ENCODE measurements at places on chromosomes 1 and 21.

GRCh38 chr1:150718225-150718891 is 2.3 kb downstream of the HORMAD1 start:
- DNase-seq: no peak

- peak; percentile 42 for DNase-seq
Measured at GRCh38 chr1:235642011-235642942, 7.3 kb downstream of the GNG4 start.

- DNase-seq: no peak
Measured at GRCh38 chr1:116766616-116767469, 12.6 kb downstream of the CD2 start.

GRCh38 chr21:38488640-38489270 is 9.5 kb downstream of the ERG start:
- no peak for DNase-seq

GRCh38 chr1:14689996-14690615 is 91.6 kb downstream of the KAZN start:
- DNase-seq: no peak

- no peak for DNase-seq
Measured at GRCh38 chr1:46288485-46289133, 14.8 kb downstream of the LRRC41 start.

- no peak for DNase-seq
Measured at GRCh38 chr1:2413495-2414296, 1.3 kb upstream of the PEX10 start.

DNA sequence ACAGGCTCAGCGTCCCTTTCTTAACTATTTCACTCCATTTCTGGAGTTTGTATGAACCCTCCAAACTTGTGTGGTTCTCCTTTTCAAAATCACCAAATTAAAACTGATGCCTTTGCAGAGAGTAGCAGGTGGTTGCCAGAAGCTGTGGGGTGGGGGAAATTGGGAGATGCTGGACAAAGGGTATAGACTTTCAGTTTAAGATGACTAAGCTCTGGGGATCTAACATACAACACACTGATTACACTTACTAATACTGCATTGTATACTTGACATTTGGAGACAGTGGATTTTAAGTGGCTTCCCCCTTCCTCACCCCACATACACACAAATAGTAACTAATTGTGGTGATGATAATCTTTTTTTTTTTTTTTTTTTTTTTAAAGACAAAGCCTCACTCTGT is 11.1 kb upstream of the SCYL3 start:
- no peak for DNase-seq

DNA sequence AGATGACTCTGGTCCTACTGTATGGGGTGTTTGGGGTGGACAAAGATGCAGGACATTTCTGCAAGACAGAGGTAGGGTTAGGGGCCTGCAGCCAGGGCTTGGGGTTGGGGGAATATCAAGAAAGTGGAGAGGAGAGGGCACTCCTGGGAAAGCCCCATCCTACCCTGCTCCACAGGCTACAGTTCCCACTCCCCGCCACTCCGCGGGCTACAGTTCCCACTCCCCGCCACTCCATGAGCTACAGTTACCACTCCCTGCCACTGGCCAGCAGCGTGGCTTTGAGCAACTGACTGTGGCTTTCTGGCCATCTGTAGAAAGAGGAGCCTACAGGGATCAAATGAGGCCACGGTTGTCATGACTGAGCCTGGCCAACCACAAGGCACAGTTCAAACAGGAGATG is 93.8 kb upstream of the GRIK3 start:
- no peak for DNase-seq

Data from activated CD4-positive, alpha-beta T cell treated with anti-CD3 and anti-CD28 coated beads, Interleukin-2, amount 50 U/mL, for 24 hours (primary cell).